Esophagus squamous epithelium (tissue), 5 donors: ENCODE measurements at places on chromosomes 1 and 21. TPM values are rescaled to one million over a fixed set of nuclear protein-coding genes. Genes with fewer than 3 reads are reported as not detected.
A peak's percentile ranks its signal among the peaks of the same experiment; 100 is the strongest.

DNA sequence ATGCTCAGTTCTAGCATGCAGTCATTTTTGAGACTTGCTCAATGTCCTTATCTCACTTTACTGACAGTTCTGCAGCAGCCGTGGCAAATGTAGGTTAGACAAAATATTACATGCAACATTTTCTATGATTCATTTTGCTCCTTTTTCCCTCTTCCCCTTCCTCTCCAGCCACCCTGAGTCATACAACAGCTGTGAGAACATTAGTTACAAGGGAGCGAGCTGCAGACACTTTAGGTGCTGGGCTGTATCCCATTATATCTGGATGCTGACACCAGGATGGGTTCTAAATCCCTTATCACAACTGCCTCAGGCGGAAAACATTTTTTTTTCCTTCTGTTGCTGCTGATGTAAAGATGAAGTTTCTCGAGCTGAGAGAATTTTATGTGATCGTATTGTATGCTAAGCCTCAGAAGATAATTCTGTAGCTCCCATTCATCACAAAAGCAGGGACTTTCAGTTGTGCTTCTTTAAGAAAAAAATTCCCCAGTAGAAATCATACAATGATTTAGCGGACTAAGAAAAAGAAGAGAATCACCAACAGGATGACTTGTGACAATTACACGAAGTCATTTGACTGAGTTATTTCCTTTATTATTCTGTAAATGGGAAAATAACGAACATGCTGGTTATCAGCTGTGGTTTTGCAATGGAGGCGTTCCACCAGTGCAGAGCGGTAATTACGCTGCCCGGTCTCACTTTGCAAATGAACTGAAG, 345.0 kb downstream of the DISC1 start:
- no peaks in the 10 kb centered on the region for H3K36me3 ChIP-seq
- DNase-seq: no peak
- H3K4me1 ChIP-seq: no peaks in the 10 kb centered on the region

GRCh38 chr1:17404820-17405219, 32.8 kb downstream of the PADI6 start:
- H3K36me3 ChIP-seq: peaks cover 31% of the 10 kb centered on the region
- H3K4me1 ChIP-seq: peaks cover 17% of the 10 kb centered on the region
- no peak overlapping the region for H3K27ac ChIP-seq
- no peak for DNase-seq
- no peaks in the 10 kb centered on the region for H3K27me3 ChIP-seq
- H3K4me3 ChIP-seq: no peak overlapping the region

- DNase-seq: no peak
- no peak overlapping the region for H3K4me3 ChIP-seq
- no peaks in the 10 kb centered on the region for H3K36me3 ChIP-seq
- H3K27me3 ChIP-seq: no peaks in the 10 kb centered on the region
Observed at GRCh38 chr21:39537571-39537970, 75.2 kb upstream of the B3GALT5 start.

DNA sequence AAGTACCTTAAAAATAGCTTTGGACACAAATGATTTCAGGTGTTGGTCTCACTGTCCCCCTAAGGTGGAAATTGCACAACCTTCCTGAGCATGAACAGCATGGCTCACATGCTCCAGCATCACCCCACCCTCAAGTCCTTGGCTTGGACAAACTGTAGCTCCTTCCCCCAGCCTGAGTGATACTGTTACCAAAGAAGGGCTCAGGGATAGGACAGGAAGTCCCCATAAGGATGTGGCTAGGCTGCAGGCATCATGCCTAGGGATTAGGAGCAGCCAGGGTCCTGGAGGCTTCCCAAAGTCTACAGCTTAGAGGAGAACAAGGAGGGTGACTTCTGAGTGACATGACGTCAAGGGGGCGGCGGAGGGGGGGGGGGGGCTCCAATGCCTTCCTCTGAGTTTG, 10.1 kb downstream of the FAM78B start:
- DNase-seq: no peak
- no peaks in the 10 kb centered on the region for H3K36me3 ChIP-seq
- no peak overlapping the region for H3K27ac ChIP-seq
- H3K27me3 ChIP-seq: peaks cover 3% of the 10 kb centered on the region
- no peaks in the 10 kb centered on the region for H3K4me1 ChIP-seq
- no peak overlapping the region for H3K4me3 ChIP-seq

GRCh38 chr1:171969813-171970212, 128.5 kb downstream of the DNM3 start:
- H3K4me1 ChIP-seq: peaks cover 4% of the 10 kb centered on the region
- no peak for DNase-seq
- H3K4me3 ChIP-seq: no peak overlapping the region
- no peaks in the 10 kb centered on the region for H3K36me3 ChIP-seq
- H3K27ac ChIP-seq: no peak overlapping the region

DNA sequence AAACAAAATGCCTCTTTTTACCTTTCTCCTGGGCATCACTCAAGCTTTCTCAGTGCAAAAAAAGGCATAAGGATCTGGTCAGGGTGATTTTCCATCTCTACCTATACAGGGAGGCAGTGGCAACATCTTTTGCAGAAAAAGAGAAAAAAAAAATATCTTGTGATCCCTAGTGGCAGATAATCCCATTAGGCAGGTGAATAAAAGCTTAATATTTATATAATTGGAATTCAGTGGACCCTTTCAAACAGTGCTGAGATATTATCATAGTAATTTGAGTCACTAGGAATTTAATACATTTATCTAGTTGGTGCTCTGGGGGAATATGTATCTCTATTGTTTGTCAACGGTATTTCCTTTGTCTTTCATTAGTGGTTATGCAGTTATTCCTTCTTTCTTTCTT, 29.9 kb upstream of the CXADR start:
- no peak overlapping the region for H3K27ac ChIP-seq
- H3K27me3 ChIP-seq: no peaks in the 10 kb centered on the region
- H3K4me3 ChIP-seq: no peak overlapping the region
- DNase-seq: no peak

- no peak for DNase-seq
- no peaks in the 10 kb centered on the region for H3K36me3 ChIP-seq
- no peaks in the 10 kb centered on the region for H3K4me1 ChIP-seq
- no peak overlapping the region for H3K4me3 ChIP-seq
- peak overlapping the region; percentile 94 for H3K27ac ChIP-seq
Observed at GRCh38 chr1:241641773-241642592, 1.8 kb upstream of the CHML start.

DNA sequence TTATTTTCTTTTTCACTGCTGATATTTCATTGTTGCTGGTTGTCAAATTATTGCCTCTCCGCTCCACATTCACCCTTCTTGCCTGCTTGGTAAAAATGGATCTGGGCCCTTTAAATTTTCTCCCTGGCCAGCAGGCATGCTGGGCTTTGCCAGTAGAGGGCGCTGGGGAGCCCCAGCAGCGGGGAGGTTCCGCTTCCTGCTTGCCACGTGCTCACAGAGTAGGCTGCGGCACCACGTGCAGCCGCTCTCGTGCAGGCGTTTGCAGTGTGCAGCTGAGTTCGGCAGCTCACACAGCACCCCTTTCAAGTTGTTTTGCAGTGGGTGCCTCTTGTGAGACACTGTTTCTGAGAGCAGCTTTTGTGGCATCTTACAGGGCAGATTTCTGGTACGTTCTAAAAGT, at the start of gene ACTL8:
Gene ACTL8 (plus strand): TSS at position 214 of the 400 bp plus-strand sequence. CDS start 67,676 bp downstream, outside the sequence.
- H3K27ac ChIP-seq: no peak within 1 kb of the TSS
- DNase-seq: no peak
- no peak within 1 kb of the TSS for H3K4me3 ChIP-seq
- H3K27me3 ChIP-seq: no peaks in the 10 kb centered on the region
- H3K36me3 ChIP-seq: no peaks in the 10 kb centered on the region
- no peaks in the 10 kb centered on the region for H3K4me1 ChIP-seq

DNA sequence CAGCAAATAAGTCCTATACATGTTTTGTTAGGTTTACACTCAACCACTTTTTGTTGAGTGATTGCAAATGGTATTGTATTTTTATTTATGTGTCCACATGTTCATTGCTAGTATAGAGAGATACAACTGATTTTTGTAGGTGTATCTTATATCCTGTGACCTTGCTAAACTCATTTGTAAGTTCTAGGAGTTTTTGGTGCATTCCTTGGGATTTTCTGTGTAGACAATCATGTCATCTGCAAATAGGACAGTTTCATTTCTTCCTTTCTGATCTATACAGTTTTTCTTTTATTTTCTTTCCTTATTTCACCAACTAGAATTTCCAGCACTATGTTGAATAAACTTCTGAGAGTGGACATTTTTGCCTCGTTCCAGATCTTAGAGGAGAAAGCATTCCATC, 16.5 kb upstream of the BATF3 start:
- H3K36me3 ChIP-seq: no peaks in the 10 kb centered on the region
- no peaks in the 10 kb centered on the region for H3K27me3 ChIP-seq
- no peak overlapping the region for H3K27ac ChIP-seq
- no peak for DNase-seq
- H3K4me1 ChIP-seq: no peaks in the 10 kb centered on the region

DNA sequence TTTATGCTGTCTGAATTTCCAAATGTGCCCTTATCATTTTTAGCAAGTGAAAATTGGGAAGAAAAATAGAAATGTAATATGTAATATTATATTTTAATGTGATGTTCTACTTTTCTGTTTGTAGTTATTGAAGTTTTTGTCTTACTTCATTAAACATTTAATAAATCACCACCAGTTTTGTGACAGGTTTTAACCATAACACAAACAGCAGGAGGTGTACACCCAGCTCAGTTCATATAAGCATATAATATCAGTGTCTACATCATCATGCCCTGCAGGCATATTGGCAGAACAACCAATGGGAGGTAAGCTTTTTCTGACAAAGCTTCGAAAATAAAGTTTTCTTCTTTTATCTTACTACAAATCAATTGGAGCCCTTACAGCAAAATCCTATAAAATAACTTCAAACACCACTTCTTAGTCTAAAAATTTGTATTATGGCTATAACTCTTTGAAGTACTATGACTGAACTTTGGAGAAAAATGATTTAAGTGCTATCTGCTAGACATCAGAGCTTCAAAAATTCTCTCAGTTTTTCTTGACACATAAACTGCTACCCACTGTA, 236.7 kb downstream of the BARHL2 start:
- no peak for DNase-seq
- no peaks in the 10 kb centered on the region for H3K4me1 ChIP-seq
- H3K4me3 ChIP-seq: no peak overlapping the region
- H3K27me3 ChIP-seq: no peaks in the 10 kb centered on the region
- no peaks in the 10 kb centered on the region for H3K36me3 ChIP-seq

GRCh38 chr1:21647431-21648351, 21.5 kb downstream of the RAP1GAP start:
- H3K4me3 ChIP-seq: no peak overlapping the region
- no peak overlapping the region for H3K27ac ChIP-seq

DNA sequence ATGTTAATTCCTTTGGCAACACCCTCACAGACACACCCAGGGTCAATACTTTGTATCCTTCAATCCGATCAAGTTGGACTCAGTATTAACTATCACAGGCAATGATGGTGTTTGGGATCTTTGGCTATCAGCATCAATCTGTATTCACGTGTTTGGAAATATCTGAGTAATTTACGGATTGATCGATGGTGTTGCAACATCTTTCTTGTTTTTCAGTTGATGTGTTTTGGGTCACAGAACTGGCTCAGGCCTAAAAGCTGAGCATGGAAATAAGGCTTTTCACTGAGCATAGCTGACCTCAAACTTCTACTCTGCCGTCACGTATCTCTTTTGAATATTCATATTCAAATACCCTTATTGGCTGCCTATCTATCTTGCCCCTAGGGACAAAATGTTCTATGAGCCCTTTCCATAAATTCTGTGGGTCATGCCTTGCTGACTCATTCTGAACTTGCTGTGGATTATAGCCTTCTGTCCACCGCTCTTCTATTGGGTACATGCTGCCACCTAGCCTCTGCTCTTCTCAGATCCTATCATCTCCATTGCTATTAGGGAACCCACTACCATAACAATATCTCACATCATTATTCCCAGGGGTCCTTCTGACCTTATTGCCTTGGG, 156.0 kb downstream of the PDE4B start:
- H3K4me1 ChIP-seq: no peaks in the 10 kb centered on the region
- no peaks in the 10 kb centered on the region for H3K36me3 ChIP-seq

GRCh38 chr1:53631622-53632310, 107.2 kb downstream of the GLIS1 start:
- DNase-seq: no peak
- no peaks in the 10 kb centered on the region for H3K27me3 ChIP-seq
- H3K4me3 ChIP-seq: no peak overlapping the region

DNA sequence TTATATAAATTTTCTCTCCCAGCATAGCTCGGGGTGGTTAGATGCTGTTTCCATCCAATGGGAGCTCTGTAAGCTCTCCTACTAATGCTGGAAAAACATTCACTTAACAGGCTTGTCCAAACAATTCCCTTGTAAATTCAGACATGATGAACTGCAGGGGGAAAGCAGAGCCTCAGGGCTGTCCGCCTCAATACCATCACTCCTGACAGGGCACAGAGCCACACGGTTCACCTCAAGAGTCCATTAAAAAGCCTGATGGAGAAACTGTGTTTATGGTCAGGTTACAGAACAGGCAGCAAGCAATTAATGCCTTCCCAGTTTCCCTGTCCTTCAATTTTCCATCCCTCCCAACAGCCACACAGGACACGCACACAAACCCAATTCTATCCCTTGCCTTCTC, 171.0 kb downstream of the BRINP2 start:
- H3K4me3 ChIP-seq: no peak overlapping the region
- no peak for DNase-seq
- no peaks in the 10 kb centered on the region for H3K4me1 ChIP-seq
- H3K36me3 ChIP-seq: no peaks in the 10 kb centered on the region
- no peak overlapping the region for H3K27ac ChIP-seq

The FAM163A gene
- not detected for total RNA-seq

The CDK18 gene
- 2.5 TPM for total RNA-seq

The OR2L2 gene
- not detected for total RNA-seq

The GLMN gene
- 10.9 TPM for total RNA-seq

The TTC22 gene
- 160 TPM for total RNA-seq

The LRRC53 gene
- total RNA-seq: not detected

The EFNA3 gene
- total RNA-seq: 25.8 TPM
